Renal cortical epithelial cell (primary cell): ENCODE measurements at places on chromosomes 4 and X. TPM values are rescaled to one million over a fixed set of nuclear protein-coding genes. Genes with fewer than 3 reads are reported as not detected.

IL13RA2 gene
- total RNA-seq, result 1.5 and 2.4 TPM in 2 replicates

FANCB gene
- 2.0 and 4.5 TPM in 2 replicates for total RNA-seq

BMPR1B gene
- 2.1 and 6.5 TPM in 2 replicates for total RNA-seq

DNA sequence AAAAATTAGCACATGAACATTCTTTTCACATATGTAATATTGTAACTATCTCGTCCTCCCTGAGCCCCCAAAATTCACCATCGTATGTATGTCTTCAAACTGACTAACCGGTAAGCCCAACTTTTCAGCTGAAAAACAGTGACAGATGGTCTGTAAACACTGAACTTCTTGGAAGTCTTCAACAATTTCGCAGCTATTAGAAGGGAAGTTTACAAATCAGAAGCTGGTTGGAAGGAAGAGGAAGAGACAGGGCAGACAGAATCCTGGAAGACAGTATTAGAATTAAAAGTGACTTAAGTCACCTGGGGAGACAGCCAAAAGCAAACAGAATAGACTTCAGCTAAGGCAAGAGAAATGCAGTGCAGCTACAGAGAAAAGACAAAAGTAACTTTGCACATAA, 858.4 kb downstream of the ADGRL3 start:
- DNase-seq, result no peak

- DNase-seq, result no peak
Observed at GRCh38 chr4:95580226-95580625, 31.5 kb upstream of the UNC5C start.

GRCh38 chrX:50157545-50158135, 43.2 kb downstream of the AKAP4 start:
- DNase-seq, result no peak

GRCh38 chrX:124098089-124098488, 136.6 kb downstream of the STAG2 start:
- DNase-seq, result peak; percentile 51

GRCh38 chrX:138519296-138519695, 192.2 kb downstream of the FGF13 start:
- DNase-seq, result no peak

- no peak for DNase-seq
Observed at GRCh38 chrX:16745659-16746058, 26.2 kb downstream of the SYAP1 start.

- DNase-seq, result no peak
Observed at GRCh38 chr4:6788123-6788522, 5.6 kb downstream of the KIAA0232 start.

GRCh38 chr4:148332486-148332885, 109.7 kb downstream of the NR3C2 start:
- DNase-seq, result no peak

GRCh38 chr4:187995322-187996207, at the start of gene ZFP42:
Gene ZFP42 (plus strand): TSS chr4:187995771. CDS start chr4:188002808, 7,037 bp downstream.
- no peak for DNase-seq

DNA sequence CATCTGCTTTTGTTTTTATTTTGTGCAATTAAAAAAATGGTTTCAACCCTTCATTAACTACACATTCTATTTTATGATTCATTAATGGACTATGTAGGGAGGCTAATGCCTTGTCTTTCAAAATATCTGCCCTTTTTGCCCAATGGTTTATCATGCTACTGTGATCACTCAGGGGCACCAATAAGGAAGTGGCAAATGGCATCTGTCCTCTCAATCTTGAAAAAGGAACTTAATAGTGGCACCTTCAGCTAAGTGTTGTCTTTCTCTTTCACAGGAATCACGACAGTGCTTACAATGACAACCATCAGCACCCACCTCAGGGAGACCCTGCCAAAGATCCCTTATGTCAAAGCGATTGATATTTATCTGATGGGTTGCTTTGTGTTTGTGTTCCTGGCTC, 57.1 kb downstream of the COMMD8 start:
- no peak for DNase-seq

- DNase-seq, result peak; percentile 67
Observed at GRCh38 chr4:159487284-159487747, 384.4 kb downstream of the RAPGEF2 start.

GRCh38 chrX:152451731-152451980, 541 bp upstream of the GABRA3 start:
- DNase-seq, result no peak

- no peak for DNase-seq
Observed at GRCh38 chr4:123398066-123398852, 1.7 kb downstream of the SPRY1 start.

GRCh38 chrX:447052-447451, 60.3 kb upstream of the PPP2R3B start:
- no peak for DNase-seq
